ENCODE measurements at places on chromosomes 5 and 9.

GRCh38 chr9:89940625-89941024 lies 335.8 kb downstream of the GADD45G start:
- DNase-seq: no peak

- DNase-seq: no peak
These were observed 66.6 kb downstream of the RGS3 start for GRCh38 chr9:113530022-113530635.

GRCh38 chr9:84439250-84439649 lies 98.7 kb upstream of the SLC28A3 start:
- no peak for DNase-seq

- no peak for DNase-seq
These were observed 269.7 kb upstream of the GAS1 start for GRCh38 chr9:87216897-87217455.

- DNase-seq: no peak
These were observed 40.1 kb downstream of the ELL2 start for GRCh38 chr5:95921501-95921900.

- no peak for DNase-seq
These were observed 2.3 kb downstream of the ALAD start for GRCh38 chr9:113398796-113399195.

- no peak for DNase-seq
These were observed 18.8 kb upstream of the CATSPER3 start for GRCh38 chr5:134948911-134949310.

GRCh38 chr9:90507621-90508020 lies 135.0 kb downstream of the DIRAS2 start:
- no peak for DNase-seq

DNA sequence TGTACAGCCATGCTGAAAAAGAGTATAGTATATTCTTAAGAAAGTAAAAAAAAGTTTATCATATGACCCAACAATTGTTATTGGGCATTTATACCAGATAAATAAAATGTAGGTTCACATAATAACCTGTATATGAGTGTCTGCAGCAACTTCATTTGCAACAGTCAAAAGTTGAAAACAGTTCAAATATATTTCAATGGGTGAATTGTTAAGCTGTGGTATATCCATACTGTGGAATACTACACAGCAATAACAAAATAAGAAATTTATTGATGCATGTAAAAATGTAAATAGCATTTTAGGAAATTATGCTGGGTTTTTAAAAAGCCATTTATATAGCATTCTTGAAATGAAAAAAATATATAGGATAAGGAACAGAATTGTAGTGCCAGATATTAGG lies 1420.1 kb upstream of the ACO1 start:
- no peak for DNase-seq

DNA sequence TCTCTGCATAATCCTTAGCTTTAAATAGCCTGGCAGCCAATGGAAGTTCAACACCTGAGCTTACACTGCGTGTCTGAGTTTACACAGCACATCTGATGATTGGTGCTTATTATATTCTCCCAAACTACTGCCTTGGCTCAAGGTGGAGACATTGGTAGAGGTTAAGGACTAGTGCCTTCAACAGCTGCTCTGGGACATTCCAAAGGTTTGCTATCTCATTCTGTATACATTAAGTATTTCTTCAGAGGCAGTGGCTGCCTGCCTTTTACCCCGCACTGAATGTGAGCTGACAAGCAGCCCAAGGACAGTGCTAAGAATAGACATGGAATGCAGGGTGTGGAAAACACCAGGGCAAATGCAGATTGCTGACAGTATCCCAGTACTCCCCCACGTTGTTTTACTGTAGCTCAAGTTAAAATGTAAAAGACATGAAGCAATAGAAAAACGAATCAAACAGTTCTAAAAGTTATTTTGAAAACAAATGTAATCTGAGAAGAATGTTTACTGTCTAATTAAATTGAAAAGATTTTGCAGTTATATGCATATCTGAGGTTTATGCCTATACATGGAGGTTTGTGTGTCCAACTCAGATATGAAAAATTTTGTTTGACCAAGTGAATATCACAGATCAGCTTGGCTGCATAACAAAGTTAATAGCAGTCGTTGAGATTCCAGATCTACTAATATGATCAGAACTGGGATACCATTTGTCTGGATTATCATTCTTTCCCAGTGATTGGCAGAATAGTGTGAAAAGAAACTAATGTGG lies 1.8 kb downstream of the HSPB3 start:
- no peak for DNase-seq

DNA sequence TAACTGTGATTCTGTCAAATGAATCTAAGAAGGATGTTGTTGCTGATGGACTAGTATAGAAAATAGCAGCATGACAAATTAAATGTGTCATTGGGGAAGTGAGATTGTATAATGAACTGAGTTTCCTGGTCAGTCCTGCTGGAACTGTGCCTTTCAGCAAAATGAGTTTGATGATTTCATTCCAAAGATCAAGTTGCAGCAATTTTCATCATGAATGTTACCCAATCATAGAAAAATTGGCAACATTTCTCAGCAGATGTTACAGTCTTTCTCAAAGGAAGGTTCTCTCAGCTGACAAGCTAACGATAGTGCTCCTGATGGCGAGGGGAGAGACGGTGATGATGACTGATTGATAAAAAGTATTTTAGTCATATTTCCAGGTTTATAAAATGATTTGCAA lies 10.7 kb downstream of the PCDHAC2 start:
- peak; percentile 76 for DNase-seq

DNA sequence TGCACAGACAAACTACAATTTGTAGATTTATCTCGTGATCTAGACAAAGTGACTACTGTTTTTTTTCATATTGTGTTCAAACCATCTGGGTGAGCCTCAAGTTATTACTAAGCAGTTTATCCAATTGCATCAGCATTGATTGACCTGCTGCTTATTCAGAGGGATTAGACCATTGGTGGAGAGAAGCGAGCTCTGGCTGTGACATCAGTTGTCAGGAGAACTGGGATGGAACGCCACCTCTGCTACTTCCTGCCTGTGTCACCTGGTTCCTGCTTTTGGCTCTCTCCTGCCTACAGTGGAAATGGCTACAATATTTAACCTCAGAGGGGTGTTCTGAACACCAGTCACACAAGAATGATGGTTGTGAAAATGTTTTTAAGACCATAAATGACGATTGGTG lies 12.1 kb downstream of the NR4A3 start:
- no peak for DNase-seq

DNA sequence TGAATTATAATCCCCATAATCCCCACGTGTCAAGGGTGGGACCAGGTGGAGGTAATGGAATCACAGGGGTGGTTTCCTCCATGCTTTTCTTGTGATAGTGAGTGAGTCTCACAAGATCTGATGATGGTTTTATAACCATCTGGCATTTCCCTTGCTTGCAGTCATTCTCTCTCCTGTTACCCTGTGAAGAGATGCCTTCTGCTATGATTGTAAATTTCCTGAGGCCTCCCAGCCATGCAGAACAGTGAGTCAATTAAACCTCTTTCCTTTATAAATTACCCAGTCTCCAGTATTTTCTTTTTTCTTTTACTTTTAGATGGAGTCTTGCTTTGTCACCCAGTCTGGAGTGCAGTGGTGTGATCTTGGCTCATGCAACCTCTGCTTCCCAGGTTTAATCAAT lies 182.7 kb upstream of the SEMA6A start:
- DNase-seq: no peak

DNA sequence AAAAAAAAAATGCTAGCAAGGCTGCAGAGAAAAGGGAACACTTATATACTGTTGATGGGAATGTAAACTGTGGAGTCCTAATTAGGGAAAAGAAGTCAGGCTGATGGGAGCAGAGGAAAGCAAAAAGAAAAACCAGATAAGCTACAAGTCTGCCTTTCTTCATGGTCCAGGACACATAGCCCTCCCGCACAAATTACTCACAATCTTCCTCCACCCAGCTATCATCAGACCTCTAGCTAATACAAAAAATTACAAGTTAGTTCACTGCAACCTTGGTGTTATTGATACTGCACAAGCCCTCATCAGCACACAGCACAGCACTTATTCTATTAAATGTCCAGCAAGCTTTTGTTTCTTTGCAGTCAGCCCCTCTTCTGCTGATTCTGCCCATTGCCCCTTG lies 186.0 kb upstream of the ADRA1B start:
- no peak for DNase-seq

- DNase-seq: no peak
These were observed 81.6 kb downstream of the CTNND2 start for GRCh38 chr5:11822598-11822997.

- DNase-seq: no peak
These were observed 26.0 kb upstream of the CNOT6 start for GRCh38 chr5:180467989-180468731.

- no peak for DNase-seq
These were observed 40.9 kb downstream of the SVEP1 start for GRCh38 chr9:110538647-110539041.

DNA sequence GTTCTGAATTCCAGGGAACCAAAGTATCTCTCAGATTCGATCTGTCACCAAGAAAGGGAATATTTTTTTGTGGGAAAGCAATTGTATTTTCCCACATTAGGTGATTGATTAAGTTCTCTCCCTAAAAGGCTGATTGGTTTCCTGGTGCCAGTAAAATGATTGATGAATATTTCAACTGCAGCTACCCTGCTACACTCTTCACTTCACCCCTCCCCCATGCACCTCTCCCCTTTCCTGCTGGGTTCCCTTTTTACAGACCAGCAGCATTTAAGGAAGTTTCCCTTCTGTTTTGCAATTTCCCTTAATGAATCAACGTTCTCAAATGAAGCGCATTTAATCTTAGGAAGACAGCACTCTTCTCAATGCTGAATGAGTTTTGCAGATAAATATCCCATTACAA lies 13.1 kb downstream of the NR6A1 start:
- no peak for DNase-seq

DNA sequence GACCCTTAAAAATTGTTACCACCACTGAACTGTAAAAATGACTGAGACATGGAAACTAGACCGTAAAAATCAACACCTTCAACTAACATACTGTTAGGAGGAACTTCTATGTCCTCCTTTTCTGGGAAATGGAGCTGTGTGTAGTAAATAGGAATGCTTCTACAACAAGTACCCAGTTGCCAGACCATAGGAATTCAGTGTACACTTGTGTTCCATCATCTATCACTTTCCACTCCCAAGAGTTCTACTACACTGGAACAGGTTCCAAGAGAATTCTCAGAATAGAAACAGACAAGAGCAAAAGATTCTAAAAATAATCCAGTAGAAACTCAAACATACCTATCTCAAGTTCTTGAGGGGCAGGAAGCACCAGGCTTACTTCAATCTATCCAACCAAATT lies 23.6 kb downstream of the UBAP2 start:
- DNase-seq: no peak

DNA sequence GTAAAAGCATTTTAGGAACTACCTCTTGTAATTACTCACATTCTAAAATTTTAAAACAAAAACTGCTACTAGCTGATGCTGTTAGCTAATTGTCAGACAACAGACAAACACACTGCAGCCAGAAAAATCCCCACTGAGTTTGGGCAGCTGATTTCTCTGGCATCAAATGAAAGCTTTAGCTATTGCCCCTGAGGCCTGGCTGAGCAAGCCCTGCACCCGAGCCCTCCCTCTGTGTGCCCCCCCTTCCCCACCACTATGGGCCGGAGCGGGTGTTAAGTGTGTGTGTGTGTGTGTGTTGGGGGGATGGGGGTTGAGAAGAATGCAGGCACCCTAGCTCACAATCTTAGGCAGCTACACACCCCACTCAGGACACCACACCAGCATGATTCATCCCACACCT lies 2.4 kb downstream of the NEUROG1 start:
- no peak for DNase-seq

DNA sequence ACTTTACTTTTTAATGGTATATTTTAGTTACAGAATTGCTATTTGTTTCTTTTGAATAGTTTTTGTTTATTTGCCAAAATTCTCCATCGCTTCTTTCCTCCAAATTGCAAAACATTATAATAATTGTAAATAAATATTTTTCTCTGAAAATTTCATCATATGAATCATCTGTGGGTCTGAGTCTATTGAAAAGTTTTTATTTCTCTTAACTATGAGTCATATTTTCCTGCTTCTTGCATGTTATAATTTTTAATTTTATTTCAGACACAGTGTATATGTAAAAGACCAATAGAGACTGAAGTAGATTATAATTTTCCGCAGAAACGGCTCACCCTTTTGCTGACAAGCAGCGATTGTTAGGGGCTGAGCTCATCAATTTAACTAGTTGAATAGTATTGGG lies 279.1 kb upstream of the IL12B start:
- no peak for DNase-seq

DNA sequence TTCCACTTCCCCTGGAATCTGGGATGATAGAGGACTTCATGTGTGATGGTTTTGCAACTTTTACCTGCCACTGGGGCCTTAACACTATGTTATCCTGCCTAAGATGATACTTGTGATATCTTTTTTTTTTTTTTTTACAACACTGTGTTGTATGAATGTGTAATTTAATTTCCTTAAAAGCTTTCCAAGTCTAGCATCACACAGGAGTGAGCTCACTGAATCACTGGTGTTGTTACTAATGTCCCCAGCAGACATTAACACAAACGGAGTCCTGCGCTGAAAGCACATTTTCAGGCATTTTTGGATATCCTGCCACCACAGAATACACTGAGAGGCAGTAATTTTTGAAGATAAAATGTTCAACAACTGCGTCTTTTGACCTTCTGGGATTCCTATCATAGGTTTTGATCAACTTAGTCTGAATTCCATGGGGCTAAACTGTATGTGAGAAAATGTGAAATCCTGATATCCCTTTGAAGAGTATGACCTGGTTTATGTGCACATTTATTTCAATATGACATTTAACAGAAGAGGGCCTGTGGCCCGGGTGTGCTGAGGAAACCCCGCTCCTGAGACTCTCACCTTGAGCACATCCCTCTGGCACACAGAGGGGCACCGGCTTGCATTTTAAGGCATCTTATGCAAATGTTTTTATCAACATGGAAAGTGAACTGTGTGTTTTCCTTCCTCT lies 118.0 kb downstream of the FSTL4 start:
- DNase-seq: no peak

DNA sequence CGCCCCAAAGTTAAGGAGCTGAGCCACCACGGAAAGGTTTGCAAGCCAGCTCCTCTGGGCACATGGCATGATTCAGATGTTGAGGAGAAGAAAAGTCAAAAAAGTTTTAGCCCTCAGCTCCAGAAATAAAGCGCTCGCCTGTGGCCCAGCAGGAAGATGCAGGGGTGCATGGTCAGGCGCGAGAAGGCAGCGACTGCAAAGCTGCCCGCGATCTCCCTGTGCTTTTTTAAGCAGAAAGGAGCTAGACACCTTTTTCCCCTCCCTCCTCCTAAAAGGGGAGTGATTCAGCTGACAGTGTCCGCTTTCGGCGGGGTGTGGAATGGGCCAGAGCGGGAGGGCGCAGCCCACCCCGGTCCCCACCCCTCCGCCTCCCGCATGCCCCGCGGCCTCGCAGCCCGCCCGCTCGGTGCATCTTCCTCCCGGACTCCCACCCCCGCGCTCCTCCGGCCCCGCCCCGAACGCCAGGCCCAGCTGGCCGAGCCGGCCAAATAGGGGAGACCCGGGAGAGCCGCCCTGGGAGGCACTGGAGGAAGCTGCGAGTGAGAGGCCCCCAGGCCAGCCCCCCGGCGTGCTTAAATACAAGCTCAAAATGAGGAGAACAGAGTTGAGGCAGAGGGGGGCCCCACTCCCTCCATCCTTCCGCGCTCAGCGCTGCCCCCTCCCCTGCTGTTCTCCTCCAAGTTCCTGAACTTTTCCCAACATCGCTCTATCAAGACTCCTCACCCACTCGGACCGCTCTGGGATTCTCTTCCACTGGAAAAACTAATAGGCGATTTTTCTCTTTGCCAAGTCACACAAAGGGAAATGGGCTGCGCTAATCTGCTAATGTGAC lies at the start of gene ADAMTS12:
Gene ADAMTS12, minus strand, starts transcription at position 203 of the 832 bp plus-strand sequence. Its CDS starts 134 bp downstream, at position 69.
- no peak for DNase-seq

- no peak for DNase-seq
These were observed 78.0 kb downstream of the OTULIN start for GRCh38 chr5:14742498-14742897.
